Cardiac septum (tissue), 1 donor: ENCODE measurements at places on chromosomes 11 and 22. TPM values are rescaled to one million over a fixed set of nuclear protein-coding genes. Genes with fewer than 3 reads are reported as not detected.

GRCh38 chr11:108788565-108789199 is 123.8 kb downstream of the DDX10 start:
- DNase-seq = no peak

Gene MYO7A
- total RNA-seq = 3.0 TPM

Gene LRRC10B
- 0.65 TPM for total RNA-seq

GRCh38 chr22:38737302-38738060 is 18.3 kb downstream of the SUN2 start:
- DNase-seq = no peak

DNA sequence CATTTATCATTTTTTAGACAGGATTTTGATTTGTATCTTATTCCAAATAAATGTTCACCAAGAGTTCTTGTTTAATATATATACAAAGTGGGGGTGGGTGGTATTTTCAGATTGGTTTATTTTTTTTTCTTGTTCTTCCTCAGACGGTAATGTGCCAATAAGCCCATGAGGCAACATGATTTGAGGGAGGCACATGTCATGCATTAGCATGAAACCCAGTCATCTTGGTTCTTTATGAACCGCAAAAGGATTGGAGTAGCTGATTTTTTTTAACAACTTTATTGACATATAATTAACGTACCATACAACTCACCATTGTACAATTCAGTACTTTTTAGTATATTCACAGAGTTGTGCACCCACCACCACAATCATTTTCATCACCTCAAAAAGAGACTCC is 2.7 kb downstream of the BCL2L13 start:
- no peak for DNase-seq

DNA sequence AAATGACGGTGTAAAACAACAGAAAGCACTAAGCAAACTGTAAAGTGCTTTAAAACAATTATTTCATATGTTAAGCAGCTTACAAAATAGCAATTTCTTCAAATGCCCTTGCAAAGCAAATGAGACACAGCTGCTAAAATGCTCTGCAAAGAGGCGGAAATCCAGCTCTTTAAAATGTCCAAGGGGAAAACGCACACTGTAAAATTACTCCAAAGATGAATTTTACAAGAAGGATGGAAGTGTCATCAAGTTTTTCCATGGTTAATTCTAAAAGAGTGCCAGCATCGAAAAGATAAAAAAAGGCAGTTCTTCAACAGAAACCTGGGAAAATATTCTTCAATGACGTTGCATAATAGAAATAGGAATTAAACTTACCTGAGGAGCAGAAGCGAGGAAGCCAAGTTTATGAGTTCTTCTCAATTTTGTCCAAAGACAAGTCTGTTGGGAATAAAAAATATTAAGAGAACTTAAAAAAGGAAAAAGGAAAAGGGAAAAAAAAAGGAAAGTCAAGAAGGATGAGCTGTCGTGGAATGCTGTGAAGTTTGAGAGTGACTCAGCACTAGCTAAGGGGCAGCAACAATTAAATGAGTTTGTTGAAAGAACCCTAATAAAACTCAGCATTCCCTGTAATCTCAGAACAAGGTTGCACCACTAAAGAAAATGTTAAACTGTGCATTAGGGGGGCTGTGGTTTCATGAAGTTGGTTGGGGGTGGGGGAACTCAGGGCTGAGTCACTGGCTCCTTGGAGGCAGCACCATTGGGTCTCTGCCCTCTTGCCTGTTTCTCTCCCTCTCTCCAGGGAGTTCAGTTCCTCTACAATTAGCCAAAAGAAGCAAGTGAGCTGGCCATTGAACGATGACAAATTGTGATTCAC is 64.2 kb upstream of the BLID start:
- DNase-seq = no peak

GRCh38 chr11:77152846-77153245 is 24.8 kb downstream of the MYO7A start:
- no peak for DNase-seq

- peak; percentile 55 for DNase-seq
Observed at GRCh38 chr11:1057806-1058205, 16.9 kb upstream of the MUC2 start.

- DNase-seq = no peak
Observed at GRCh38 chr22:21759093-21759492, 23.5 kb upstream of the YPEL1 start.

DNA sequence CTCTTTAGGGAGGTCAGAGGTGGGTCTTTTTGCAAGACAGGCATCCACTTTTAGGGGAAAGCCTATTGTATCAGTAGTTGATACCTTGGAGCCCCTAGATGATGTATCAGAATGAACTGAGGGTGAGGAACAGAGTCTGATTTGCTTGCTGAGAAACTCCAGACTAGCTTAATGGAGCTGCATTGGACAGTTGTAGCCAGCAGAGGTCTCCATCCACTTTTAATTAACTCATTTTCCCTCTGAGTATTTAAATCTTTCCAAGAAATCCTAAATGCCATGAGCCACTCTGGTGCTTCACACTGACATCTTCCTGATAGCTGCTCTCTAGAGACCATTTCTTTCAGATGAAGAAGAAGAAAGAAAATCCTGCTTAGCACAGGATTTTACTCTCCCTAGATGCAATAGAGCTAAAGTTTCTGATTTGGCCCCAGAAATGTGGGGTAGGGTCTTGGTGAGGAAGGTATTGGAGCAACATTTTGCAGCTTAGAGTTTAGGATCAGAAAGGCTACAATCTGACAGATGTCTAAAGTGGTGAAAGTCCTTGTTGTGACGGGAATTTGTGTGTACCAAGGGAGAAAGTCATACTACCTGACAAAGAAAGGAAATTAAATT is 38.0 kb downstream of the EXT2 start:
- no peak for DNase-seq

Gene SCGB1C1
- total RNA-seq = not detected

GRCh38 chr11:126808836-126809235 is 191.7 kb downstream of the KIRREL3 start:
- no peak for DNase-seq

DNA sequence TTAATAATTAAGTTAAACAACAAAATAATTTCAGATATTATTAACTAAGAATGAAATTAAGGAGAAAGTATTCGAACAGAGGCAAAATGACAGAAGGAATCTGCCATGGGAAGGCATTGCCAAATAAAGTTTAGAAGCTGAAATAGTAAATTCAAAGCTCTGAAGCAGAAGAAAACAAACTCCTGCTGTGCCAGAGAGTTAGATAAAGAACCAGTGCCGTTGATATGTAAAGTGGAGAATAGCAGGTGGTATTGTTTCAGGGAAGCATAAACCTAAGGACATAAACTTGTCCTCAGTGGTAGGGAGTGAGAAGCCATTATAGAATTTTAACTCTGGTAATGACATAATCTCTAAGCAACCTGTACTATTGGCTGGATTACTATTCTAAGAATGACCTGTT is 2.7 kb upstream of the HBG2 start:
- no peak for DNase-seq

- DNase-seq = no peak
Observed at GRCh38 chr22:31177420-31178162, 17.6 kb downstream of the RNF185 start.

- no peak for DNase-seq
Observed at GRCh38 chr11:76087749-76088148, 118.6 kb downstream of the WNT11 start.

Gene ATP6V1E1
- total RNA-seq = 174 TPM

DNA sequence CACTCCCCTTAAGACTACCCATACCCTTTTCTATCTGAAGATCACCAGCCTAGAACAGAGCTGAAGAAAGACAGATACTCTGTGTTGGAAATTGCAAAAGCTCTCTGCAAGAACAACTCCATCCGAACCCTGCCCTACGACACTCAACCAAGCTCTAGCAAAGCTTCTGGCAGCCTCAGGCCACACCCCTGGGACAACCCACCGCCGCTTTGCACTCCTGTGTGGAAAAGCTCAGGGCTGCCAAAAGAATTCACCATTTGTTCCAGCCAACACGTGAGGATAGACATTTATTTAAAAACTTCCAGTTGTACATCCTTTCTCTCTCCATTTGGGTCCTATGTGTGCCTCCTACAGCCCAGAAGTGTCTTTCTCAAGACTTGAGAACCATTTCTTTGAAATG is 62.4 kb upstream of the CD5 start:
- peak; percentile 68 for DNase-seq

- no peak for DNase-seq
Observed at GRCh38 chr11:95910638-95911368, 13.1 kb downstream of the MTMR2 start.

DNA sequence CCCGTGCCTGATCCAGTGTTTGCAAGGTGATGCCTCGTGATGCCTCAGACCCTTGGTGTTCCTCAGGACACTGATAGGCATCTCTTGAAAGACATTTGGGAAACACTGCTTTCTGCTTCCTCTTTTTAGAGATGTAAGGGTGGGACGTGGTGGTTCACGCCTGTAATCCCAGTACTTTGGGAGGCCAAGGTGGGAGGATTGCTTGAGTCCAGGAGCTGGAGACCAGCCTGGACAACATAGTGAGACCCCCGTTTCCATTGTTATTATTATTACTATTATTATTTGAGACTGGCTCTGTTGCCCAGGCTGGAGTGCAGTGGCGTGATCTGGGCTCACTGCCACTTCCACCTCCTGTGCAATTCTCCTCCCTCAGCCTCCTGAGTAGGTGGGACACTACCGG is 6.5 kb upstream of the SOX10 start:
- no peak for DNase-seq

DNA sequence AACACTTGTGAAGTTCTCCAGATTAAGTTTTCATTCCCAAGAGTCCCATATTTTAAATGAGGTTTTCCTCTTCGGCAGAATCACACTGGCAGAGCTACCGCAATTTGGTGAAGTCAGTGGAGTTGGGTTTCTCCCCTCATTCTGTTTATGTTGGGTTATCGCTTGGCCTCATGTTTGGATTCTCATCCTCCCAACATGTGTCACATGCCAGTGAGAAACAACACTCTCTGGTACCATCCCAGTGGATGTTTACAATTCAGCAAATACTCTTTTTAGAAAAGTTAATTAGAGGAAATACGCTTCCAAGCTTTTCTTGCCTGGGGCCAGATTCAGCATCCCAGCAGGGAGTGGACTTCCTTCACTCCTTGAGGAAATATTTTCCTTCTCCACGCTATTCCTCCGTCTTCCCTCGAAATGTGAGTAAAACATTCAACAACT is 2.1 kb downstream of the PAMR1 start:
- DNase-seq = no peak

DNA sequence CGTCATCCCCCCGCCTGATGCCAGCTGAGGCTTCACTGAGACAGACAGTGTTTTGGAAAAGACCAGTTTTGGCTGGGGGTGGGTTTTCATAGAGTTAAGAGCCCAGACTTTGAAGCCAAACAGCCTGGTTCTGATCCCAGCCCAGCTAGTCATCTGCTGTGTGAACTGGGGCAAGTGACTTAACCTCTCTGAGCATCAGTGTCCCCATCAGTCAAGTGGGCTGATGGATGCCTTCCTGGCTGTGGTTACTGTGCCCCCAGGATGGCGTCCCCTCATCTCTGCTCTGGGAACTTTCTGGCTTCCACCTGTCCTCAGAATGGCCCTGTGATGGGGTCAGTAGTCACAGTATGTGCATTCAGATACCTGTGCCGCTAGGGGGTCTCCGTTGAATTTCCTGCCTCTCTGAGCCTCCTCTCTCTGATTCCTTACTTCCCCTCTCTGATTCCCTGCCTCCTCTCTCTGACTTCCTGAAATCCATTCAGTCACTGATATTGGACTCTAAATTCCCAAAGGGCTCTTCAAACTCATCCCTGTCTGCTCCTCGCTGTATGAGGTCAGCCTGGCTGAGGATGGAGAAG is 2.4 kb downstream of the RASD2 start:
- DNase-seq = no peak

- DNase-seq = no peak
Observed at GRCh38 chr11:14500181-14500651, 605 bp upstream of the COPB1 start.

DNA sequence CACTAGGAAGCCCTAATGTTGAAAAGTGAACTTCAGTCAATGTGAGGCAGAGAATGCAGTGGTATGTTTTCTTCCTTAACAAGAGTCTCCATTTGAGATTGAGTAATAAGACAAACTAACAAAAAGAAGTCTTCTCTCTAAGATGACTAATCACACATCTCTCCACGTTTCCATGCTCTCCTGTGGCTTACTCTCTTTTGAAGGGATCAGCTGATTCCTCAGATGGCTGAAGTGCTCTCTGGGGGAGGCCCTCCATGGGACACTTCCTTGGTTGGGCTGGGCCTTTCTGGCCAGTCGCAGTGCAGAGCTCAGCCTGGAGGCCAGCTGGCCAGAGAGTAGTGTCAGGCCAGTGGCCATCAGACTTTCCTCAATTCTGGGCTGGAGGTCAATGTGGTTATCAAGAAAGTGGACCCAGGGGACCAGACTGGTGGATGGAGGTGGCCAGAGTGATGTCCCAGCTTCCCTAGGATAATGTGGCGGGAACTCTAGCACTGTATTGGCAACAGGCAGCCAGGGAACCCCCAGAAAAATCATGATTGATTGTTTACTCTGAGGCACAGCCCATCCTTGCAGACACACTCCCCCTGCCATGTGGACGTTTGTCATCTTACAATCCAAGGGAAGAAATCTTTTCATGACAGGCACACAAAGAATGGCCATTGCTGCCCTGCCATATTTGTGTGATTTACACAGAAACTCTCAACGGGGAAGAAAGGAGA is 14.5 kb downstream of the CSRP3 start:
- no peak for DNase-seq

Gene GAB4
- total RNA-seq = not detected

GRCh38 chr11:9774591-9775397 is 110.9 kb downstream of the SWAP70 start:
- no peak for DNase-seq

Gene PRR33
- total RNA-seq = 0.75 TPM

Gene C11orf87
- total RNA-seq = 0.03 TPM

DNA sequence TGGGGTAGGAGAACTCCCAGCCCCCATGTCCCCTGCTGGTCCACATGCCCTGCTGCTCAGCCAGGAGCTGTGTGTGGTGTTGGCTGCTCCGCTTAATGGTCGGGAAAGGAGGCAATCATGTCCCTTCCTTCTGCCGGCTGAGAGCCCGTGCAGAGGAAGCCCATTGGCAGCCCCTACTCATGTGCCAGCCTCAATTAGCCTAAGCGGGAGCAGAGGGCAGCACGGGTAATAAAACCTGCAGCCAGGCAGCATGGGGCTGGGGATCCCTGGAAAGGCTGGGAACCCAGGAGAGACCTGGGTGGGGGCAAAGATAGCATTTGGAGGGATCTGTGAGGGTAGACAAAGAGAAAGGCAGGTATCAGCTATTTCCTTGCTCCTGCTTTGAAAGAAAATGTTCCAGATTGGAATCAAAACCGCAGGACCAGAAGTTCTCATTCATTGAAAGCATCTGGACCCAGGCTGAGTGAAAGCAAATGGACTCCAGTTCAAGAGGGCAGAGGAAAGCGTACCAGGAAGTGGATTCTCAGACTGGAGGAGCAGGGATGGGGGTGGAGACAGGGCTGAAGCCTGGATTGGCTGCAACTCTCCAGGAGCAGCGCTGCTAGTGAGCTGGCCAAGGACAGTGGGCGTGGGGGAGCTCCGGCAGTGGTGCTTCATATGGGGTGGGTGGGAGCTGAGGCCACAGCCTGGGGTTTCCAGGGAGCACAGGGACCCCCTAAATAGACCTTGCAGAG is 103.4 kb upstream of the NECTIN1 start:
- DNase-seq = no peak

GRCh38 chr11:120858740-120859139 is 165.2 kb upstream of the TBCEL start:
- no peak for DNase-seq

Gene OR51A4
- total RNA-seq = not detected
